WTC11 (cell line): ENCODE measurements at places on chromosomes 4 and X.

GRCh38 chrX:39492497-39493162 is 605.1 kb downstream of the BCOR start:
- no peak for DNase-seq
- H3K36me3 ChIP-seq: no peaks in the 10 kb centered on the region
- no peak overlapping the region for H3K27ac ChIP-seq

GRCh38 chr4:6720202-6720699 is 4.3 kb downstream of the BLOC1S4 start:
- no peak overlapping the region for H3K4me3 ChIP-seq
- peak; percentile 93 for DNase-seq
- peaks cover 6% of the 10 kb centered on the region for H3K27me3 ChIP-seq
- H3K4me1 ChIP-seq: peaks cover 8% of the 10 kb centered on the region
- H3K36me3 ChIP-seq: no peaks in the 10 kb centered on the region

DNA sequence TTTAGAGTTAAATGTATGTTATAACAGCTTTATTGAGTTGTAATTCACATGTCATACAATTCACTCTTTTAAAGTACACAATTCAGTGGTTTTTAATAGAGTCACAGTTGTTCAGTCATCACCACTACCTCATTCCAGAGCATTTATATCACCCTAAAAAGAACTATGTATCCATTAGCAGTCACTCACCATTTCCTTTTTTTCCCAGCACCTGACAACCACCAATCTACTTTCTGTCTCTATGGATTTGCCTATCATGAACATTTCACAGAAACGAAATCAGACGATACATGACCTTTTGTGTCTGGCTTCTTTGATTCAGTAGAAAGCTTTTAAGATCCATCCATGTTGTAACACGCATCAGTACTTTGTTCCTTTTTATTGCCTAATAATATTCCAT is 52.9 kb upstream of the FRAS1 start:
- peaks cover 5% of the 10 kb centered on the region; the same call in 1 of the 2 replicates for H3K36me3 ChIP-seq
- no peaks in the 10 kb centered on the region; the same call in 1 of the 2 replicates for H3K27me3 ChIP-seq
- no peak overlapping the region for H3K27ac ChIP-seq
- DNase-seq: no peak
- peaks cover 5% of the 10 kb centered on the region for H3K4me1 ChIP-seq

DNA sequence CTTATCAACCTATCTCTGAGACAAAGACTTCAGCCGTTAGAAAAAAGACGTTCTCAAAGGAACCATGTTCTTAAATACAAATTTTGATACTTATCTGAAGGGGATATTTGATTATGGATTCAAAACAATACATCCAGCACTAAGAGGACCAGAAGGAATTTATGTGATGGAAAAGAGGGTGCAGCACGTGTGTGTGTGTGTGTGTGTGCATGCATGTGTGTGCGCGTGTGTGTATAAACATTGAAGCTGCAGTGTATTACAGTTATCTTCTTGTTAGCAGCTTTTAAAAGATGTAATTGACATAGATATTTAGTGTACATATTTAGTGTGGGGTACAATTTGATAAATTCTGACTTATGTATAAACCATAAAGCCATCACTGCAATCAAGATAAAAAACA is 44.9 kb downstream of the ANK2 start:
- H3K4me1 ChIP-seq: no peaks in the 10 kb centered on the region
- no peaks in the 10 kb centered on the region for H3K36me3 ChIP-seq
- no peak overlapping the region for H3K4me3 ChIP-seq

- H3K27me3 ChIP-seq: no peaks in the 10 kb centered on the region
- DNase-seq: no peak
- H3K4me3 ChIP-seq: no peak overlapping the region
- H3K27ac ChIP-seq: no peak overlapping the region
These were observed 188.7 kb upstream of the VCX start for GRCh38 chrX:7654316-7654715.

GRCh38 chrX:150567645-150568319 is 639 bp upstream of the MTM1 start:
- DNase-seq: no peak
- H3K4me1 ChIP-seq: peaks cover 55% of the 10 kb centered on the region
- no peaks in the 10 kb centered on the region for H3K36me3 ChIP-seq
- H3K27me3 ChIP-seq: peaks cover 10% of the 10 kb centered on the region
- peak overlapping the region; percentile 45 for H3K4me3 ChIP-seq

- no peak for DNase-seq
- no peaks in the 10 kb centered on the region for H3K36me3 ChIP-seq
- no peak overlapping the region for H3K4me3 ChIP-seq
- H3K27ac ChIP-seq: no peak overlapping the region
These were observed 30.2 kb downstream of the EDNRA start for GRCh38 chr4:147510962-147511668.

GRCh38 chr4:119589165-119589564 is 39.4 kb downstream of the PDE5A start:
- H3K36me3 ChIP-seq: peaks cover 8% of the 10 kb centered on the region
- H3K4me1 ChIP-seq: peaks cover 12% of the 10 kb centered on the region
- H3K27me3 ChIP-seq: no peaks in the 10 kb centered on the region
- no peak overlapping the region for H3K27ac ChIP-seq
- DNase-seq: no peak
- no peak overlapping the region for H3K4me3 ChIP-seq

DNA sequence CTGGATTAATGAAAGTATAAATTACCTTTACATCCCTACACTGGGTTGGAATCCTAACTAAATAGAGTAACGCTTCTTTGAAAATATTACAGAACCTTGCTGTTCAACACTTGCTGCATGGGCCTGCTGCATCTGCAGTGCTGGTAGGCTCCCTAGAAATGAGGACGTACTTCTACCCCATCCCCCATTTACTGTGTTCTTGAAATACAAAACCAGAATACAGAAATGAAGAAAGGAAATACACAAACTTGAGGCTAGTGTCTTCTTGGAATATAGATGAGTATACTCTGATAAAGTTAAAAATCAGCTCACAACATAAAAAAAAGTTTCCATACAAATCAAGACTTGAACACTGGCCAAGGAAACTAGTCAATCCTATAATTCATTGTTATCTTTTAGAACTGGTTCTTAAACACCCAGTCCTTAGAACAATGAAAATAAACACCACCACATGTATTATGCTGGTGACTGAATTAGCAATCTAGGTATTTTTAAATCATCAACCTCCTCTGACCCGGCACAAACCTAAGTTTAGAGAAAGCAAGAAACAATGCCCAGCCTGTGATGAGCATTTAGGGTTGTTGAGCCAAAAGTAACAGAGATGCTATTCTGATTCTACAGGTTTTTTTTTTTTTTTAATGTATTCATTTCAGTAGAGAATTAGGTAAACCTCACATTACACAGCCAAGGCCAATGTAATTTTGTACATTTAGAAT is 49.7 kb downstream of the ATP8A1 start:
- H3K4me3 ChIP-seq: no peak overlapping the region
- H3K4me1 ChIP-seq: peaks cover 8% of the 10 kb centered on the region
- H3K27me3 ChIP-seq: no peaks in the 10 kb centered on the region
- DNase-seq: no peak

- DNase-seq: no peak
- H3K4me1 ChIP-seq: peaks cover 17% of the 10 kb centered on the region
- no peaks in the 10 kb centered on the region for H3K36me3 ChIP-seq
- no peak overlapping the region for H3K27ac ChIP-seq
- H3K4me3 ChIP-seq: no peak overlapping the region
These were observed 73.3 kb downstream of the DCTD start for GRCh38 chr4:182843808-182844325.

- peaks cover 34% of the 10 kb centered on the region for H3K4me1 ChIP-seq
- no peak for DNase-seq
- H3K4me3 ChIP-seq: no peak overlapping the region
- peaks cover 4% of the 10 kb centered on the region; the same call in 1 of the 2 replicates for H3K36me3 ChIP-seq
- H3K27ac ChIP-seq: no peak overlapping the region
These were observed 270.8 kb downstream of the BCOR start for GRCh38 chrX:39826813-39827543.

- H3K36me3 ChIP-seq: no peaks in the 10 kb centered on the region
- peaks cover 6% of the 10 kb centered on the region for H3K27me3 ChIP-seq
- H3K27ac ChIP-seq: no peak overlapping the region
- H3K4me1 ChIP-seq: peaks cover 46% of the 10 kb centered on the region
- H3K4me3 ChIP-seq: peak overlapping the region; percentile 60
These were observed 966 bp upstream of the KIAA0232 start for GRCh38 chr4:6781561-6781960.

DNA sequence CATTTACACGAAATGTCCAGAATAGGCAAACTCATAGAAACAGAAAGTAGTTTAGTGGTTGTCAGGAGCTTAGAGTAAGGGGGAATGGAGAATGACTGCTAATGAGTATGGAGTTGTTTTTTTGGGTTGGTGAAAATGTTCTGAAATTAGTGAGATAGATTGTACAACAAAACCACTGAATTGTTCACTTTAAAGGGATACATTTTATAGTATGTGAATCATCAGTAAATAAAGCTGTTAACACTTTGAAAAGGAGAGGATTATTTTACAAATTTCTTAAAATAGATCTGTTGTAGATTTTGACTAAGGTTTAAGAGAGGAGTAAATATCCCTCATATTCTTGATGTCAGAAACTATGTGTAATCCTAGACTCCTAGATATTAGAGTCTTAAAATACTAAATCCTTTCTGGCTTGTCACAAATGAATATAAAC is 82.7 kb downstream of the RAPGEF2 start:
- no peak overlapping the region for H3K4me3 ChIP-seq
- H3K27me3 ChIP-seq: no peaks in the 10 kb centered on the region
- H3K4me1 ChIP-seq: peaks cover 7% of the 10 kb centered on the region

DNA sequence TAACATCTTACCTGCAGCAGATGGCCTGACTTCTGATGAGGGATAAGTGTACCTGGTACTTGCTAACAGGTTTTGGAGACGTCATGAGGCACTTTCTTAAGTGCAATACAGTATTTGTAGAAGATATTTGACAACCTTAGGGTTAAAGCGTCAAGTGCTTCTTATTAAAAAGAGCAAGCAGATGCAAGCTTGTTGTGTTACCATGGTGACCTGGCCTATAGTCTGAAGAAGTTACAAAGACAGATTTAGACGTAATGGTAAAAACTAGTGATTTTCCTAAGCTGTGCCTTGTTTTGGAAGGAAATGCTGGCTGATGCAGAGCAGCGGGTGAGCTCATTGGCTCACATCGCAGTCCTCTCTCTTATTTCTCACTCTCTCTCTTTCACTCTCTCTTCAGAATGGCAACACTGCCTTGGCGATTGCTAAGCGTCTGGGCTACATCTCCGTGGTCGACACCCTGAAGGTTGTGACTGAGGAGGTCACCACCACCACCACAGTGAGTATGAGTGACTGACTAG is 243.6 kb downstream of the ANK2 start:
- H3K4me3 ChIP-seq: peak overlapping the region; percentile 66
- peak overlapping the region; percentile 99 for H3K27ac ChIP-seq
- peaks cover 60% of the 10 kb centered on the region for H3K4me1 ChIP-seq
- no peak for DNase-seq
- no peaks in the 10 kb centered on the region for H3K27me3 ChIP-seq

GRCh38 chr4:99852199-99852749 is 35.6 kb downstream of the DAPP1 start:
- H3K36me3 ChIP-seq: no peaks in the 10 kb centered on the region
- H3K27me3 ChIP-seq: no peaks in the 10 kb centered on the region
- peaks cover 11% of the 10 kb centered on the region for H3K4me1 ChIP-seq
- no peak overlapping the region for H3K4me3 ChIP-seq

DNA sequence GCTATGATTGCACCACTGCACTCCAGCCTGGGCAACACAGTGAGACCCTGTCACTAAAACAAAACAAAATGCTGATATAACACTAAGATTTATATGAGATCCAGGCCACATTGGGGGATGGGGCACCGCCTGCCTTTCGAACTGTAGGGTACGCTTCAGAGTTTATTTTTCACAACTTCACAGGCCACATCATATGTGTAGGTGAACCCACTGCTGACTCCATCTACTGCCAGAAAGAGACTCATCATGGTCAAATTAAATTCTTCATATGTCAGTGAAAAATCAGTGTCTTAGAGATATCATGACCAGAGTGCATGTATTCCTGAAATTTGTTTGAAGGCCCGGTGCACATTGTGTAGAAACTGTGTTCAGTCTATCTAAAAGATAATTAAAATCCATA is 121.8 kb downstream of the GPR143 start:
- H3K4me1 ChIP-seq: 0 out of 2 replicates have a peak, but pooled peaks cover 8% of the 10 kb centered on the region
- H3K27ac ChIP-seq: no peak overlapping the region
- no peak for DNase-seq
- no peaks in the 10 kb centered on the region for H3K36me3 ChIP-seq

- H3K27me3 ChIP-seq: peaks cover 2% of the 10 kb centered on the region; the same call in 1 of the 2 replicates
- peak; percentile 77 for DNase-seq
- H3K27ac ChIP-seq: peak overlapping the region; percentile 47; the same call in 1 of the 2 replicates
- peaks cover 20% of the 10 kb centered on the region for H3K4me1 ChIP-seq
- peak overlapping the region; percentile 50 for H3K4me3 ChIP-seq
These were observed 24.2 kb upstream of the CSF2RA start for GRCh38 chrX:1244164-1245076.

DNA sequence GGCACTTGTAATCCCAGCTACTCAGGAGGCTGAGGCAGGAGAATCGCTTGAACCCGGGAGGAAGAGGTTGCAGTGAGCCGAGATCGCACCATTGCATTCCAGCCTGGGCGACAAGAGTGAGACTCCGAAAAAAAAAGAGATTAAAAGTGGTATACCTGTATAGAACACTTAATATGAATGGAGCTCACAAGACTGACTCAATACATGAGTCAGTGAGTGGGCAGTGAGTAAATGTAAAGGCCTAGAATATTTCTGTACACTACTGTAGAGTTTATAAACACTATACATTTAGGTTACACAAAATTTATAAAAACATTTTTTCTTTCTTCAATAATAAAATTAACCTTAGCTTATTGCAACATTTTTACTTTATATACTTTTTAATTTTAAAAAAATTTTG is 93.8 kb downstream of the CENPC start:
- no peak overlapping the region for H3K27ac ChIP-seq
- no peak overlapping the region for H3K4me3 ChIP-seq
- no peak for DNase-seq

GRCh38 chr4:68349279-68349648 is 626 bp downstream of the YTHDC1 start:
- no peaks in the 10 kb centered on the region; the same call in 1 of the 2 replicates for H3K27me3 ChIP-seq
- DNase-seq: no peak
- H3K27ac ChIP-seq: peak overlapping the region; percentile 94
- peak overlapping the region; percentile 94 for H3K4me3 ChIP-seq
- peaks cover 42% of the 10 kb centered on the region for H3K4me1 ChIP-seq

GRCh38 chrX:16586377-16587112 is 63.4 kb upstream of the S100G start:
- no peaks in the 10 kb centered on the region; the same call in 1 of the 2 replicates for H3K27me3 ChIP-seq
- DNase-seq: no peak
- peak overlapping the region; percentile 86 for H3K27ac ChIP-seq
- peaks cover 58% of the 10 kb centered on the region for H3K36me3 ChIP-seq
- peaks cover 42% of the 10 kb centered on the region for H3K4me1 ChIP-seq
